ENCODE measurements at places on chromosomes 2 and 18.

DNA sequence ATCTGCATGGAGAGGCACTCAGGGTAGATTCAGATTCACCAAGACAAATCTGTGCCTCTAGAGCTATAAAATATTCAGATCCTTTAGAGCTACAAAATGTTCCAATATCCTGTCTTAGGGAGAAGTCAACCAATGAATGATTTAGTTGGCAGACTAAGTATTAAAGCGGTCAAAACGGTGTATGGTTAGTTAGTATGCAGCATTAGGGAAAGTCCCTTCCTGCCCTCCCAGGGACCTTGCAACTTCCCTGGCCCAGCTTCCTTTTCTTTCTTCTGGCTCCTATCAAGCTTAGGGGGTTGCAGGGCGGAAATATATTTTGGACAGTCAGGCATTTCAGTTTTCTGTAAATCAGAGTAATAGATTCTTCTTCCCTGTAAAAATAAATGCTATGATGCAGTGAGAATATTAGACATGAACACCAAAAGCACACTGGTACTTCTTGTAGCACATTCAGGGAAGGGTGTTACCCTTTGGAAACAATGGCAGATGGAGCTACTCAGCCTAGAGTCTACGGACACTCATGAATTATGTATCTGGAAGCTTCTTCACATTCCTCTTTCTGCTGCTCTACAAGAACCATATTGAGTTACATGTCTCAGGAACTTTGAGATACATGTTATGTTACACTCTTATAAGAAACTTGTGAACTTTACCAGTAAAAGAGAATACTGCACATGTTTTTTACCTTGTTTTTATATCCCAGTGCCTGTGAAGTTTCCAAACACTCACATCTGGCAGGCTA is 45.7 kb downstream of the CCDC93 start:
- DNase-seq: no peak

DNA sequence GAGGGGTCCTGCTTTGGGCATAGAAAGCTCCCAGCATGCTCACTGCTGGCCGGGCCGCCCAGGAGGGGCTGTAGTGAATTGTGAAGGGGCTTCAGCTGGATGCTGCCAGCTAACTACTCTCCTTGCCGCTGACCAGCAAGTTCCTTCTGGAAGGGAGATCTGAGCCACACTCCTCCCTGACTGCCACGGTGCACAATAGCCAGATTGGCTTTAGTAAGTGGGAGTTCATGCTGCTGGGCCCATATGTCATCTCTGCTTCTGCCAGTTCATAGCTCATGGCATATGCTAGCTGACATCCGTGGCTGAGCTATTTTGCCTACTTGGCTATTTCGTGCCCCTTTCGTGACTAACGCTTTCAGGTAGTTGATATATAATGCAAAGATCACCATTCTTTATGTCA is 51.6 kb upstream of the ROCK2 start:
- no peak for DNase-seq

GRCh38 chr2:169221745-169222369 is 140.5 kb downstream of the LRP2 start:
- DNase-seq: no peak

DNA sequence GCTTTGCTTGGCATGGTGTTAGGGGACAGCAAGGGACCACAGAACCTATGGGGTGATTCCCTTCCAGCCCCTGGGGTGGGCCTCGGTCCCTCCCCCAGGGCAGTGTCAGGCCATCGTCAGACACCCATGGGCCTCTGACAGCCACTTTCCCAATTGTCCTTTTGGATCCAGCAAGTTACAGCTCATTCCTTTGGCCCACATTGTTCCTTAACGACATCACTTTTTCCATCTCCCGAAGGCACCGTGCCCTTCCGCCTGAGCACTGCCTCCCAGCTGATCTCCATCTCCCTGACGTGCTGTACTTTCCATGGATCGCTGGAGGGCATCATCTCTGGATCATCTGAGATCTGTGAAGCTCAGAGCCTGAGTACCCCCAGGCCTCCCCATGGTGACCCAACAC is 10.4 kb upstream of the KCNK3 start:
- no peak for DNase-seq

DNA sequence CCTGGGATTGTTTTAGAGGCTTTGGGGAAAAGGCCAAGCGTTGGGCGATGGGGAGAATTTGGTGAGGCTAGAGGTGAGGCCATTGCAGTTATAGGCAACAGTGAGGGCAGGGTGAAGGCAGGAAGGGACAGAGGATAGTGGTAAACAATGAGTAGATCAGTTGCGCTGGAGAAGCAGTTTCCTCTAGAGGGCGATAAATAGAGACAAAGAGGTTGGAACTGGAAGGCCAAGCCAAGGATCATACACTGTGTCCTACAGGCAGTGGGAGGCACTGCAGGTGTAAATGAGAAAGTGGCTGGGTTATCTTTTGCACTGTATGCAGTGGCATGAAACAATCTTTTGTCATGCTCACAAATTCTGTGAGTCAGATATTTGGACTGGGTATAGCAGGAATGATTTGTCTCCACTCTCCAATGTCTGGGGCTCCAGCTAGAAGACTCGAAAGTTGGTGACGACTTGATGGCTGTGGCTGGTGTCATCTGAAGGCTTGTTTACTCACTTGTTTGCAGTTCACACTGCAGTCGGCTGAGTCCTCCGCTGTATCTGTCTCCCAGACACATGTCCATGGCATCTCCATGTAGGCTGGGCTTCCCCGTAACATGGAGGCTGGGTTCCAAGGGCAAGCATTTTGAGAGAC is 82.1 kb downstream of the TNP1 start:
- DNase-seq: peak; percentile 4

- no peak for DNase-seq
These were observed 260.5 kb downstream of the CCDC85A start for GRCh38 chr2:56444339-56444738.

DNA sequence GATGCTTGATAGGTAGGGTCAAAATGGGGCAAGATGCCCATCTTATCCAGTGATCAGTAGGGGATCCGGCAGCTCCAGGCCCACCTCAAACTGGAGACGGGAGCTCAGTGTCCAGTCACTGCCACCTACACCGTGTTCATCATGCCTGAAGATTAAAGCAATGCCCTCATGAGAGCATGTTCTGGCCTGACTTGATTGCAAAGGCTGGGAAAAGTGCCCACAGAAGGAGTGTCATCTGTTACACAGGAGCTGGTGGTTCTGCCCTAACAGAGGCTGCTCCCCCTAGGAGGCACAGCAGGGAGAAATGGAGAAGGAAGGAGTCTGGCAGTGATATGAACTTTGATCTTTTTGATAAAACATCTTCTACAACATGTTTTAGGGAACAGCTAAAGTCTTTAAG is 92.3 kb downstream of the CCBE1 start:
- DNase-seq: no peak

GRCh38 chr2:71277147-71277475 is 50.2 kb upstream of the PAIP2B start:
- no peak for DNase-seq

DNA sequence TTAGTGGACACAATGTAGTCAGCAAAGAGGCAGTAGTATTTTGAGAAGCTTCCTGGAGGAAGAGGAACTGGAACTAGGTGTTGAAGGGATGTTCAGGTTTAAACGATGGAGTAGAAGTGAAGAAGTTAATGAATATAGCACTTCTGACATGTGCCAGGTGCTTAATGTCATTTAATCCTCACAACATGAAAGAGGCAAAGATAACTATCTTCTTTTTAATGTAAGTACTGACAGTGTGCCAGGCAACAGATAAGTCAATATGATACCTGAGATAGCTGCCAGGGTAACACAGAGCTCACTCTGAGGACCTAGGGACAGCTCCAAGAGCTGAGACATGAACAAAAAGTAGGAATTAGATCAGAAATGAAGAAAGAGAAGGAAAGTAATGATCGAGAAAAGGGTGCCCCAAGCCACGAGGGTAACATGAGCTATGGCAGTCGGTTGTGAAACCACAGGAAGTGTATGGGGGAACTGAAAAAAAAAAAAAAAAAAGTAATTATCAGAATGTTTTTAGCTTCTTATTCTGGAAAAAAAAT is 140.7 kb downstream of the RNF144A start:
- DNase-seq: no peak

GRCh38 chr2:124797049-124797448 is 772.0 kb downstream of the CNTNAP5 start:
- DNase-seq: no peak

DNA sequence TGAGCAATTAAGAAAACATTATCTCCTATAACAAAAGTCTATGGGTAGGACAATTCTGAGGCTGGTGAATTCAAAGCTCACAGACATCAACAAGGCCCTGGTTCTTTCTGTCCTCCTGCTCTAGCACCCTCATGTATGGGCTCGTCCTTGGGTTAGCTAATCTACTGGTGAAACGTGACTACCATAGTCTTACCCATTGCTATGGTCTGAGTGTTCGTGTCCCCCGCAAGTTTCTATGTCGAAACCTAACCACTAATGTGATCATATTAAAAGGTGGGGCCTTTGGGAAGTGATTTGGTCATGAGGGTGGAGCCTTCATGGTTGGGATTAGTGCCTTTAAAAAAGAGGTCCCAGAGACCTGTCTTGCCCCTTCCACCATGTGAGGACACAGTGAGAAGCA is 564.7 kb downstream of the TNS1 start:
- DNase-seq: no peak

GRCh38 chr2:66436581-66437001 is 1.7 kb downstream of the MEIS1 start:
- DNase-seq: no peak

GRCh38 chr2:83081826-83082690 is 1377.0 kb downstream of the SUCLG1 start:
- DNase-seq: no peak

DNA sequence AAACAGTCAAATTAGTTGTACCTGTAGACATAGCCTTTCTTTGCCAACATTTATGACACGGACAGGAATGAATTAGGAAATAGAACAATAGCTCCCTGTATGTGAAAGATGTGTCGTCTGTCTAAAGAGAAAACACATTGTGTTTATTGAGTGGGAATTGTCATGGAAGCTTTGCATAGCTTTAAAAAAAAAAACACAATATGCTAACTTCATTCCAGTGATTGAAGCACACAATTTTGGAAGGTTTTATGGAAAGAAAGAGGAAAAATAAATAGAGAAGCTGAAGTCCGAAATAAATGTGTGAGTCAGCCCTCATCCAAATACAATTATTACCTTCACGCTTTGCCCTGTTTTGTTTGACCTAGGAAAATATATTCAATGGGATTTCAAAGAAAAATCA is 1095.7 kb downstream of the TSN start:
- no peak for DNase-seq

DNA sequence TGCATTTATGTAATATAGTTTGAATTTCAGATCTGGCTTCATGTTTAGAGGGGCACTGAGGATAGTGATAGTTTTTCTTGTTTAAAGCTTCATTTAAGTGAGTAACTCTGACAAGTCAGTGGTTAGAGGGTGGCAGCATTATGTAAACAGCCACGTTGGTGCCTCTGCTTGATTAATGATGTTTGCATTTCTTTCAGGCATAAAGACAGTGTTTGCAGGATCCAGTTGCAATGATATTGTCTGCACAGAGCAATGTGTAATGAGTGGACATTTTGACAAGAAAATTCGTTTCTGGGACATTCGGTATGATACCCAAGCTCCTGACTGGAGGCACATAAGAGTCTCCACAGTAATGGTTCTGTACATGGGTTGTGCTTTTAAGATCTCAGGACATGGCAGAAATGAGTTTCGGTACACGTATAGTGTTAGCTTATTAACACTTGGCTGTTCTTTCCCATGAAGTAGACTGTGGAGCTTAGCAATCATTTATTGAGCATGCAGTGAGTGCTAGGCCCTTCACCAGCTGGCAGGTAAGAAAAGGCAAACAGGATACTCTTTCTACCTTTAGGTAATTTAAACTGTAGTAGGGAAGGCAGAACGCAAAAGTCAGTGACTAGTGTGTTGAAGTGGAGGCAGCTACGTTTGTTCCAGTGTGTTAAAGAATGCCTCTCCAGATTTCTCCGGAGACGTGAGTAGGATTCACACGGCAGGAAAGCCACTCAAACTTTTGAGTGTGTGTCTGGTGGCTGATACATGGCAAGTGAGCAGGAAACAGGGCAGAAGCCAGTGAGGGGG is 17.4 kb upstream of the SAG start:
- no peak for DNase-seq

DNA sequence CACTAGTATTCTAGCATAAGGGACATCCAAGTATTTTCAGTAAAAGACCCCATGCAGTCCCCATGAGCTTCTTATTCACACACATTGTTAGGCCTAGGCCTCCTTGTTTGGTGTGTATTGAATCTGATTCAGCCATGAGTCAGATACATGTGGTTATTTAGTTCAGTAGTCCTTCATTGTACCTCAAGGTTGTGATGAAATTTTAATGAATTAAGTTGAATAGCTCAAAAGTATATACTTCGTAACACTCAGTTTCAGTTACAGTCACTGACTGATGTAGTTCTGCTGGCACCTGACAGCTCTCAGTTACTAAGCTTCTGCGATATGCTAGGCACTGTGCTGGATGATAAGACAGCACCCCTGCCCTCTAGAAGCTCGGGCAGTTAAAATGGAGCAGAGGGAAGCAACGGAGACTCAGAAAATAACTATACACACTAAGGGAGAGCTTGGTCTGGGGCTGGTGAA is 86.4 kb downstream of the XRCC5 start:
- peak; percentile 17 for DNase-seq

- no peak for DNase-seq
These were observed 11.8 kb upstream of the LHCGR start for GRCh38 chr2:48767330-48767729.

GRCh38 chr2:118371515-118371914 is 283.2 kb downstream of the INSIG2 start:
- DNase-seq: no peak

DNA sequence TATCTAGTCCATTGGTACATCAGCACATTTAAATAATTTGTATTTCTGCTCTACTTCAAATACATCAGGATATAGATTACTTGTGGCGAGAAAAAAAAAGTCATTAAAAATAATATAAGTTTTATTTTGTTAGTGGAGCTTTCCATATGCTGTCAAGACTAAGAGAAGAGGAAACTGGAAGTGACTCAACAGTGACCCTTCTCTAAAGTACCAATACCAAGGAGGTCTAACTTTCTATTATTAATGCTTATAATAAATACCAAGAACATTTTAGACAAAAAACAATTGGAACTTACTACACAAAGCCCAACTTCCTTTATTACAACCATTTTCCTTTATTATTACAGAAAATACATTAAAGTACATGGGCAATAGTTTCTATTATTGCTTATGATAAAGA is 39.8 kb downstream of the TTR start:
- DNase-seq: no peak

DNA sequence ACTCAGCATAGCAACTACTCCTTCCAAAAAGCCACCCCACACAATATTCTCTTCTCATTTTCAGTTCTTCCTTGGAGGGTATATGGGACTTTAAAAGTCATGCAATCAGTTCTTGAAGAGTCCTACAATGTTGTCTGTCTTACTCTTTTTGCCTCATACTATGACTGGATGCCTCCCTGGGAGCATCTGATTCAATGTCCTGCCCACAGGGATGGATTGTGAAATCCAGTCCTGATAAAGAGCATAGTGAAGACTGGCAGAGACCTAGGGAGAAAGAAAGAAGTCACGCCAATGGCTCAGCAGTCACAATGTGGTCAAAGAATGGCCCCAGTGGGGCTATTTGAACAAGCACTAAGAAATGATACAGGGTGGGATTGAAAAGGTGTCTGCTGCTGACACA is 155.1 kb upstream of the SERPINE2 start:
- DNase-seq: no peak

- DNase-seq: no peak
These were observed 349.8 kb downstream of the RBM43 start for GRCh38 chr2:150911766-150912280.
